ENCODE measurements at places on chromosomes 3 and 15.

DNA sequence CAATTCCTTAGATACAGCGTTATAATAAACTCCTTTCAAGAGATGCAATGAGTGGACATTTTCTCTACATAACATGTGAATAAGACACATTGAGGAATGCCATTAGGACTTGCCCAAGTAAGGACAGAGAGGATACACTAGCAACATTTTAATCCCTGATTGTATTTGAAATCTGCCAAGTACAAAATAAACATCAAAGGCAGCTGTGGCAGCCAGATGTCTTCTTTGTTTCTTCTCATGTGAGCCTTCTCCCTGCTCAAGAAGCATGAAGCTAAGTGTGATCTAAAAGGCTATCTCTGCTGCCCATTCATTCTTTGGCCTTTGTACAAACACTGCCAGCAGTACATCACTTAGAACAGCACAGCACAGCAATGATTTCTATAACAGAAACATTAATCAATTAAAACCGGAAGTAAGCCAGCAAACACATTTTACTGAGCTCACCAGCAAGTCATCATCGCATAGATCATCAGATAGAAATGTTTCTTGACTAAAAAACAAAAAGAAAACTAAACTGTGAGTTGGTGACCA, 364.0 kb downstream of the CNTN6 start:
- DNase-seq = no peak

DNA sequence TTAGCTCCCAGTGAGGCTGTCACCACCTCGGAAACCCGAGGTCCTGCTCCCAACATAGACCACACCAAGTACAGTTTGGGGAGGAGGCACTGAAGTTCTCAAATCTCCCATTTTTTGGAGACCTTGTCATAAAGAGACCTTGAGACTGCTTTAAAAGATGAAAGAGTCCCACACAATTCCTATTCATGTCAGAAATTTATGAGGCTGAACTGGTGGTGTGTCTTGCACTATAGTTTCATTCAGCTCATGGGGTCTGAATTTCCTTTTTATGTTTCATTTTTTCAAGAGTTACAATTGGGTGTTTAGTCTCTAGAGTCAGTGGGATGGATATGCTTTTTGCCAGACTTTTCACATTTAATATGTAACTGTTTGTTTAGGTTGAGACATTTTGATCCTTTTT, 318.1 kb upstream of the LRRFIP2 start:
- no peak for DNase-seq

GRCh38 chr15:42157981-42158765, 1.7 kb upstream of the PLA2G4F start:
- DNase-seq = no peak

GRCh38 chr3:52120556-52121463, 33.4 kb downstream of the POC1A start:
- DNase-seq = no peak

GRCh38 chr3:160115387-160115786, 109.8 kb upstream of the C3orf80 start:
- no peak for DNase-seq

DNA sequence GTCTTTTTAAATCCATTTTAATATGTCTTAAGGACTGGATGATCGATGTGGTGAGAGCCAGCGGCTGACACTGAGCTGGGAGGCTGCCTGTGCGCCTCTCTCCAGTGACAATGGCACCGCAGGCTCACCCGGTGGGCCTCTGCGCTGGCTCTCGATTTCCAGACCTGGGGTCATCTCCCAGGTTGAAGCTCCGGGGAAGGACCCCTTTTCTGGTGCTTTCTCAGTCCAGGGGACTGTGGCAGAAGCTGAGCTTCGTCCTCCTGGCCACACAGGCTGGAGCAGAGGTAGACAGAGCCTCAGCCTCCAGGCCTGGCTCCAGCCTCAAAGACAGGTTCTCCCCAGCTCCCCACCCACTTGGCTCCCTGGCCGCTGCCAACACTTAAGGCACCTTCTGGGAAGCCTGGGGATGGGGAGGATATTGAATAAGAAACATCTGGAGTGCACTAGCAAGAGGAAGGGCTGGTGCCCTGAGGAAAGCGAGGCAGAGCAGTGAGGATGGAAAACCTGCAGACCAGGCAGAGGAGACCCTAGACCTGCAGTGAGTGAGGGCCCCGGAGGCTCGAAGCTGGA, 154.2 kb upstream of the SMAD3 start:
- DNase-seq = no peak

DNA sequence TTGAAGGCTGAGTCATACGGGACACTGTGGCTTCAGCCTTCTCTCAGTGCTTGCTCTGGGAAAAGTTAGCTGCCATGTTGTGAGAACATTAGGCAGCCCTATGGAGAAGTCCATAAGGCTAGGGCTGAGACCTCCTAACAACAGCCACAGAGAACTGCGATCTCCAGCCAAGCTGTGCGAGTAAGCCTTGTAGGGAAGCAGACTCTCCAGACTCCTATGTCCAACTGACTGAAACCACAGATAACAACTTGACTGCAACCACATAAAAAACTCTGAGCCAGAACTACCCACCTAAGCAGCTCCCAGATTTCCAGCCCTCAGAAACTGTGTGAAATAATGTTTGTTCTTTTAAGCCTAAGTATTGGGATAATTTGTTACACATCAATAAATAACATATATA, 40.7 kb downstream of the DENND6A start:
- DNase-seq = no peak
